Activated naive CD4-positive, alpha-beta T cell (primary cell): ENCODE measurements at places on chromosomes 6 and 20.

DNA sequence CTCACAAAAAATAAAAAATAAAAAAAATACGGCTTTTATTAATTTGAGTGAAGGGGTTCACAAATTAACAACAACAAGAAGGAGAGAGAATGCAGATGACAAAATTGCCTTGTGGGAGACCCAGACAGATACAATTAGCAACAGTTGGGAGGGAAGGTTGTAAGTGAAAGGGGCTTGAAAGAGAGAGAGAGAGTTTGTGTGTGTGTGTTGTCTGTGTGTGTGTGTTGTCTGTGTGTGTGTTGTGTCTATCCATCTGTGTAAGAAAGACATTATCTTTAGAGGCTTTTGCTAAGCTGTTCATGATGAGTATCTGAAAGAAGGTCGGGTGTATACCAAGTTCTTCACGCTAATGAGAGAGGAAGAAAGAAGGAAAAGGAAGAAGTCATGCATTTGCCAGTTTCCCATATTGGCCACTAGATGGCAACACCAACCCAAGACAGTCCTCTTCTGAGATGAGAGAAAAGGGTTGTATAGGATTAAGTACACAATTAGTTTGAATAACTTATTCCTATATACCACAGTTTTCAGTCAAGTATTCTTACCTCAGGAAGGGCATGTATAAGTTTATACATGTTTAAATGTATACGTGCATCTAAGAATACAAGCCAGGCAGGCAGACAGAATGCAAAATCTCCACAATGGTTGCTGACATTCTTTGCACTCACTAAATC, 63.7 kb upstream of the CD2AP start:
- no peak for DNase-seq

DNA sequence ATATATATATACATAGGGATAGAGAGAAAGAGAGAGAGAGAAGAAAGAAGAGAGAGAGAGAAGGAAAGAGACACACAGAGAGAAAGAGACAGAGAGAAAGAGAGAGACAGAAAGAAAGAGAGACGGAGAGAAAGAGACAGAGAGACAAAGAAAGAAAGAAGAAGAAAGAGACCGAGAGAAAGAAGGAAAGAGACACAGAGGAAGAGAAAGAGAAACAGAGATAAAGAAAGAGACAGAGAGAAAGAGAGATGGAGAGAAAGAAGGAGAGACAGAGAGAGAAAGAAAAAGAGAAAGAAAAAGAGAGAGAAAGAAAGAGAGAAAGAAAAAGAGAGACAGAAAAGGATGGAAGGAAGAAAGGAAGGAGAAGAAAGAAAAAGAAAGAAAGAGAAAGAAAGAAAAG, 46.9 kb upstream of the TASP1 start:
- no peak for DNase-seq

- DNase-seq: no peak
Measured at GRCh38 chr20:10428008-10428407, 6.0 kb downstream of the MKKS start.

DNA sequence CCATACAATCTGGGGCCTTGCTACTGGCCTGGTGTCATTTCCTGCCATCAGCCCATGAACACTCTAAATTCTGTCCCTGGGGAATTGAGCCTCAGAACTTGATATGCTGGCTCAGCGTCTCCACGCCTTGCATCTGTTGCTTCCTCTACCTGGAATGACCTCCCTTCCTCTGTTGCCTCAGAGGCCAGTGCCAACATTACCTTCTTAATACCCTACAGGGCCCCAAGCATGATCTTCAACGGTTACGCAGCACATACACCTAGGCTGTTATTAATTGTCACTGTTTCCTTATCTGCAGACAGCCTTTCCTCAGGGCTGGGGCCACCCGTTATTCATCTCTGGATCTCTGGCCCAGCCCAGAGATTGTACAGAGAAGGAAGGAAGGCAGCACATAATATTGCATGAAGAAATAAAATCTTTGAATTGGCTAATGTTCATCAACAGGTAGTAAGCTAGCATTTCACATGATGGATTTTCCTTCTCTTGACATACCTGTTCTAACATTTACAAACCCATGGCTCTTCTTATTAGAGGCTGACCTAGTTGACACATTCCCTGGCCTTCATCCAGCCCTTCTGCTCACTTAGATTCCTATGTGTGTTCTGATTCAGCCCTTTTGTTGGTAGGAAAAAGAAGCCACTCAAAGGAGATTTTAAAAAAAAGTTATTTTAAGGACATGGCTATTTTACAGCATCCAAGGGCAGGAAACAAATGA, 8.4 kb upstream of the RNF182 start:
- DNase-seq: no peak

- no peak for DNase-seq
Measured at GRCh38 chr6:131728296-131728939, 17.6 kb upstream of the CTAGE9 start.

DNA sequence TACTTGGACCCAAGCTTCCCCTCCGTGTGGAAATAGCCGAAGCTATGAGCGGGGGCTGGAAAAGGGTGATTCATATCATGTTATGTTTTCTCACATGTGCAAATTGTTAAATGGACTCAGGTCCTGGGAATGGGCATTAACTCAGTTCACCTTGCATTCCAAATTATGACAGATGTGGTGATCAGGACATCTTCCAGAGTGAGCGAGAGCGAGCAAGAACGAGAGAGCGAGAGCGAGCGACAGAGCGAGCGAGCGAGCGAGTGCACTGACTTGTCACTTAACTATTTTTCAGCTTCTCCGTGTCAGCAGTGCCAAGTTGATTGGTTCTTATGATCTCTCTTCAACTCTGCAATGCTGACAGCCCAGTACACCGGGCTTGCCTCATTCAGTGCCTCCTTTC, 437.4 kb upstream of the NRSN1 start:
- DNase-seq: no peak

DNA sequence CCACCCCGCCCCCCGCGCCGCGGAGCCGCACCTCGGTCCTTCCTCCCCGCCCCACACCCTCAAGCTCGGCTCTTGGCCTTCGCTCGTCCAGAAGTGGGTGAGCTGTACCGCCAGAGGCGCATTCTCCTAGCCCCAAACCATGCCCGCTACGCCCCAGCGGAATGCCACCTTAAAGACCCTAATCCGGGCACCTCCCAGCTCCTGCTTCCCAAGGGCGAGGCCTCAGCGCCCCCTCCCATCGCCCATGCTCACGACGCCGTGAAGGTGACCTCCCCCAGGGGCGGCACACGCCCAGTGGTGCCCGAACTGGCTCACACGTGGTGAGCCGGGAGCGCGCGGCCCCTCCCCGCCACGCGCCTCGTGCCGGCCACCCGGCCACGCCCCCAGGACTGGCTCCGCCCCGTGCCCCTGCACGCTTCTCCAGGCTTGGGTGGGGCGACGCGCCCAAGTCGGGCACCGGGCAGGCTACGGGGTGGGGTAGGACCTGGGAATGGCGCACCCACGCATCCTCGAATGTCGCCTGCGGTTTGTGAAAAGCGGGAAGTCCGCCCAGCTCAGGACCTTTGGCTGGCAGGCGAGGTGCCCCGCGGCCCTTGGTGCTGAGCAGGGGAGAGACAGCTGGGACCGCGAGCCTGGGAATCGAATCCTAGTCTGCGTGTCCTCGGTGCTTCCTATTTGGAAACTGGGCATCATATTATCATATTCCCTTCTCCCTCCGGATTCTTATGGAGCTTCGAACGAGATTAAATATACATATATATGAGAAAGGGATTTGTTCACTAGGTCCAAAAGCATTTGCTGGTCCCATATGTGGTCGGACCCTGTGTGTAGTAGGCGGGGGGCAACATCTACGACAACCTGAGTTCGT, 941 bp upstream of the SOX12 start:
- peak; percentile 88 for DNase-seq

- DNase-seq: no peak
Measured at GRCh38 chr6:102841060-102841459, 1447.6 kb downstream of the GRIK2 start.

DNA sequence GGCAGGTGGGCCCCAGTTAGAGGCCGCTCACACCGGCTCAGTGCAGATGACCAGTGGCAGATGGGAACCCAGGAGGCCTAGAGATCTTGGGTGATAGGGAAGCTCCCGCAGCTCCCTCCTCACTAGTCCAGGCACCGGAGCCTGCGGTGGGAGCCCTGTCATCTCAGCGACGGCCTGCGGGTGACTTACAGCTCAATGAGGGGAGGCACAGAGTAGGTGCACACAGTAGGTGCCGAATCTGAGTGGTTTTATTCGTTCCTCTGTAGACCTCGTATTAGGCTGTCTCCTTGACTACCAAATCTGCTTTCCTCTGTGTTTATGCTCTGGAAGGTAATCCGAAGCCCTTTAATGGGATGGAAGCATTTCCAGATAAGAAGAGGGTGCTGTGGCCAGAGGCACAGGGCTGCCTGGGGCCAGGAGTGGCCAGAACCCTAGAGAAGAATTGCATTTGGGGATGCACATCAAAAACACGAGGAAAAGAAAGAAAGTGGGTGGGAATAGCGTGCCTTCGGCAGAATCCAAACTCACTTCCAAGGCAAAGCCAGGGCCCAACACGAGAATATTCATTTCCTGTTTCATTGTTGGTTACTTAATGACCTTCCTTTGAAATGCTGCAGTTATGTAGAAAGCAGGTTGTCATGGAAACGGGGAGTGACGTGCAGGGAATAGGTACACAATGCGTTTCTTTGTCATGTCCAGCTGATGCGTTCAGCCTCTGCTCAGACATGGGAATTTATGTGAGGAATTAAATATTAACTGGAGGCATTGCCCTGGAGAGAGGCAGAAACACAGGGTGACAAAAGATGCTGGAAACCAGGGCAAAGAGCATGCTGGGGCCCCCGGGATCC, 24.7 kb downstream of the MYT1 start:
- no peak for DNase-seq

DNA sequence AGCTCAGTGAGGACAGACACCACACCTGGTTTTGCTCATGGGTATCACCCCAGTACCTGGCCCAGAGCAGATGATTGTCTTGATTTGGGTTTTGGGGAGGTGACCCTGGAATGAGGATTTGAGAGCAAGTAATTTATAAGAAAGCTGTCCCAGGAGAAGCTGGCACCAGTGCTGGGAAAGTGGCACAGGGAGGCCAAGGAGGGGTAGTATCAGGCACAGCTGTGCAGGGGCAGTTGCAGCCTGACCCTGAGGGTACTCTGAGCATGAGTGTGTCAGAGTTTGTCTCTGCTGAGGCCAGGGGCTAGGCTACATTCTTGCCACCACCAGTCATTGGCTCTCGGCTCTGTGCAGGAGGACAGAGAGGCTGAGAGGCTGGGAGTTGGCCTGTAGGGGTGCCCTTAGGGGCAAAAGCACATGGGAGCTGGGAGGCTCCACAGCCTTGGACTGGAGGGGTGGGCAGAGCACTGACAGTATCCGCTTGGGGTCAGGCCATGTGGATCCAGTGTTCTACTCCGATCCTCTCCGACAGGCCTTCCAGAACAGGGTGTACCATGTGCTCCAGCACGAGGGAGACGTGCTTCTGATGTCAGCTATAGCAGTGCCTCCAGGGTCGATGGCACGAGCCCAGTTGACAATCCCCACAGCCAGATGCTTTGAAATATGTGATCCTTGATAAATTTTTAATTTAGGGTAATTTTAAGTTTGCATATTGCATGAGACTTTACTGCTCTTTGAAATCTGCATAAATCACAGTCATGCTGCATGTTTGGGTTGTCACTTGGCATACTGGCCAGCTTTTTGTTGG, 121.3 kb downstream of the PHACTR3 start:
- DNase-seq: no peak

DNA sequence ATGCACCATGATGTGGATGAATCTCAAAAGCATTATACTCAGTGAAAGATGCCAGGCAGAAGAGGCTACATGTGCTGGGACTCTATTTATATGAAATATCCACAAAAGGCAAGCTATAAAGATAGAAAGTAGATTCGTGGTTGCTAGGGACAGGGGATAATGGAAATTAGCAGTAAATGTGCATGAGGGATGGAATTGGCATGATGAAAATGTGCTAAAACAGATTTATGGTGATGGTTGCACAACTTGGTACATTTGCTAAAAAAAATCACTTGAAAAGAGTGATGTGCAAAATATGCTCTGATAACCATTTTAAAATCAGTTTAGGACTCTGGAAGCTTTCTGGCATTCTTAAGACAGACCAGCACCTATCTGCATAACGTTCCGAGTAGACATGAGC, 61.6 kb downstream of the ALDH8A1 start:
- DNase-seq: no peak

GRCh38 chr6:82507112-82507511, 143.5 kb downstream of the TPBG start:
- no peak for DNase-seq

- DNase-seq: no peak
Measured at GRCh38 chr6:44778513-44778912, 391.0 kb downstream of the CDC5L start.

- no peak for DNase-seq
Measured at GRCh38 chr20:50245498-50246366, 55.1 kb downstream of the CEBPB start.

DNA sequence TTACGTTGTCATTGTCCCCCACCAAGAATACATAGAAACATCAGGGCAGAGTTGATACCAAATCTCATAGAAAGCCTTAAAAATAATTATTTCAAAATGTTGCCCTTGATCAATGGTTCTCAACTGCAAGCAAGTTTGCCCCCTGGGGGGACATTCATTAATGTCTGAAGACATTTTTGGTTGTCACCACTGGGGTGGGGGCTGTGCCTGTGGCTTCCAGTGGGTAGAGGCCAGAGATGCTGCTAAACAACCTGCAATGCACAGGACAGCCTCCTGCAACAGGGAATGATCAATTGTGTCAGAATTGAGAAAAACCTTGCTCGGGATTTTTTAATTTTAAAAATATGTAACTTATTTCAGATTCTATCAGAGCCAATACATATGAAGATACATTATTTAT, 130.6 kb upstream of the DOK5 start:
- no peak for DNase-seq

- no peak for DNase-seq
Measured at GRCh38 chr6:14100138-14100537, 17.4 kb upstream of the CD83 start.

- DNase-seq: no peak
Measured at GRCh38 chr20:51092338-51092737, 69.4 kb upstream of the KCNG1 start.

DNA sequence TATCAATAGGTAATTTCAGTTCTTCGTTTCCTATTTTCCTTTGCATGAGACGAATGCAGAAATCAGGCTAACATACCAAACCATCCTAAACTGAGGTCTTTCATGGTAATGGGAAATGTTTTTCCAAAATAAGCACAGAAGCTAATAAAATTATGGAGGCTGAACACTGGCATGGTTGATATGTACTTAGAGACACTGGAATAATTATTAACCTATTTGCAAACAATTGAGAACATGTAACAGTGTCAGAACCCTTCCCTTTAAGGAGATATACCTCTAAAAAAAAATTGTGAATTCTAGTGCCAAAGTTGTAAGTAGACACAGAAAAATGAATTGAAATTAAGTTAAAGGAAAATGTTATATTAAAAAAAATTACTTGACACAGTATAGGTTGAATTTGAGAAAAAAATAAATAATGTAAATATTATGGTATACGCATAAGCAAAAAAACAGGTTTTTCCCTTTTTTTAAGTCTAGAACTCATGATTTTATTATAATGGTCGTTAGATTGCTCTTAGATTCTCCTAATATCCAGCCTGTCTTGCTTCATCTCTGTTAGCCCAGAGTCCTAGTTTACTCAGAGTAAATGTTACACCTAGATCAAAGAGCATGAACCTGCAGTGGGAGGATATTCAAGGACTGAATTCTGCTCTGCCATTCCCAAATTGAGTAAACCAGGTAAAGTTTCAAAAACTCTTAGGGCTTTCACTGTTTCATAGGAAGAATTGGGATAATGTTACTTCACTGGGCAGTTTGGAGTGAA, 1.7 kb downstream of the SLC17A2 start:
- DNase-seq: no peak
